ENCODE measurements at places on chromosomes 5 and 9.
A peak's percentile ranks its signal among the peaks of the same experiment; 100 is the strongest.

DNA sequence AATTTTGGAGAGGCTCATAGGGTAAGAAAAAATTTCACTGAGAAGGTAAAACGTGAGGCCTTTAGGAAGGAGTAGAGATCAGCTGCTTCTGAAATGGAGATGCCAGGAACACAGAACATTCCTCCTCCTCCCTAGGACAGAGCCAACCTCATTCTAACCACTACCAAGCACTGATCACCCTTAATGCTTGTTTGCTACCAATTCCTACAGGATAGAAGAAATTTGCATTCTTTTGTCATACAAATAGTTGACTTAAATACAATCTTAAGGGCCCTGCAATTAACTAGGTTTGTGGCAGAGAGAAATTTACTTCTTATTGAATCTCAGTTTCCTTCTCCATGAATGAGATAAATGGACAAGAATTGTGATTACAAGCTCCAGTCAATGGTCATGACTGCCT lies 780.2 kb upstream of the WWC1 start:
- no peak for DNase-seq

DNA sequence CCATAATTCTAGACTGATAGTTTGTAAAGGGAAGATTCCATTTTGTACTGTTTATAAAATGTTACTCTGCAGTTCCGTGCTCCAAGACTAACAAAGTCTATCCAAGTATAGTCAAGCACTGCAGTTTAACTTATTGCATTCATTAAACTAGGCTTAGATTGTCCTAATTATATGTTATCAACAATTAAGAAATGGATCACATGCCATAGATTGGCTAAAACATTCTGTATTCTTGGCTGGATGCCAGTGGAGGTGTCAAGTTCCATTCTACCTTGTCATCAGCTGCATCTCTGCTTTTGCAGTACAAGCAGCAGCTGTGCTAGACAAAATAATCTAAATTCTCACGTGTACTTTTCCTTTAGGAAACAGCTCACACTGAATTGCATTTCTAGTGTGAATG lies 69.4 kb upstream of the MEF2C start:
- DNase-seq = no peak

- peak; percentile 53 for DNase-seq
Measured at GRCh38 chr9:111029260-111029659, 9.0 kb downstream of the LPAR1 start.

DNA sequence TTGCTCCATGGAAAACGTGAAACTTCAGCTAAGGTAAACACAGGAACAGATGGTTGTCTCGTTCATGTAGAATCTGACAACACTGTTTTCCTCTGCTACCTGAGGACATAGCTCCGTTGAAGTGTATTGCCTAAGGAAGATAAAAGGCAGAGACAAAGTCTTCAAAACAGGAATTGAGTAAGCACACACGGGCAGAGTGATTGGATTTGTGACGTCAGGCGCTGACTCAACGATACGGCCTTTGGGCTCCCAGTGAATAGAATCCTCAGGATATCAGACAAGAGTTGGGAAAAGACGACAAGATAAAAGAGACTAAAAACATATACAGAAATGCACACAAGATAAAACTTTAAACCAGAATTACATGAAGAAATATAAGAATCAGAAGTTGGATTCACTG lies 787.1 kb upstream of the CTNND2 start:
- no peak for DNase-seq
